Muscle of leg (tissue), 16 donors: ENCODE measurements at places on chromosomes 4 and X. TPM values are rescaled to one million over a fixed set of nuclear protein-coding genes. Genes with fewer than 3 reads are reported as not detected.

Gene GABRQ
- total RNA-seq, result 1.2 TPM

DNA sequence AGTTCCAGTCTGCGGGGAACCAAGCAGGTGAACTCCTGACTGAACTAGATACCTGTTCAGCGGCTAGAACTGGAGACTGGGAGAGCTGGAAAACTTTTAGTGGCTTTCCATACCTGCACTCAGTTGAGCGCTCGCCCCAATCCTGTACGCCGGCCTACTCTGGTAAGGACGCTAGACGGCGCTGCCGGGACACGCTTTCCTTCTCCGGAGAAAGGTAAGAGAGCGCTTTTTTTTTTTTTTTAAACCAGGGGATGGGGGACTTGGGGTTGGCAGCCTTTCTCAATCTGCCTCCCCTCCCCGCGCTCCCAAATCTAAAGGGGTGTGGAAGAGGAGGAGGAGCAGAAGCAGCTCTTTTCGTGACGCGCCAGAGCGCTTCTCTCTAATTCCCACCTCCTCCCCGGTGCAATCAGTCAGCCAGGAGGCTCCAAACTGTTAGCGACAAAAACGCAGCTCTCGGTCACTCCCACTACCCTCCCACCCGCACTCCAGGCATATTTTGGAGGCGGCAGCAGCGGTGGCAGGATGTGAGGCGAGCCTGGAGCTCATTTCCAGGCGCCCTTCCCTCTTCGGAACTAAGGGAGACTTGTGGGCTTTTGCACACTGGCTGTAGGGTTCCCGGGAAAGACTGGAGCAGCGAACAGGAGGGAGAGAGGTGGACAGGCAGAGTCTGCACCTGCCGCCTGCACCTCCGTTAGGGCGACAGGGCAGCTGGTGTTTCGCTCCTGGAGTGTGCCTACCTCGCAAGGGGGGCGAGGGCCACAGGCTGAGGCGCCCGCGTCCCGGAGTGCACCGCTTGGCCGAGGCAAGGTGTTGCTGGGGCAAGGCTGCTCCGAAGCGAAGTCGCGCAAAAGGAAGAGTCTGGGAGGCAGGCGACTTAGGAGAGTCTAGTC is at the start of gene IL1RAPL2:
Gene IL1RAPL2 (plus strand): TSS at position 409 of the 890 bp plus-strand sequence.
- H3K4me1 ChIP-seq, result peaks cover 10% of the 10 kb centered on the region
- H3K27me3 ChIP-seq, result peaks cover 55% of the 10 kb centered on the region
- H3K27ac ChIP-seq, result no peak within 1 kb of the TSS
- peak within 1 kb of the TSS; percentile 43 for H3K4me3 ChIP-seq

- no peak overlapping the region for H3K27ac ChIP-seq
- H3K4me3 ChIP-seq, result no peak overlapping the region
- H3K4me1 ChIP-seq, result no peaks in the 10 kb centered on the region
Observed at GRCh38 chr4:140109292-140109691, 44.7 kb downstream of the MAML3 start.

GRCh38 chr4:7235030-7235380 is 42.7 kb downstream of the SORCS2 start:
- no peak for DNase-seq
- H3K27me3 ChIP-seq, result peaks cover 4% of the 10 kb centered on the region
- no peak overlapping the region for H3K27ac ChIP-seq
- no peak overlapping the region for H3K4me3 ChIP-seq
- H3K36me3 ChIP-seq, result no peaks in the 10 kb centered on the region
- H3K4me1 ChIP-seq, result peaks cover 18% of the 10 kb centered on the region

DNA sequence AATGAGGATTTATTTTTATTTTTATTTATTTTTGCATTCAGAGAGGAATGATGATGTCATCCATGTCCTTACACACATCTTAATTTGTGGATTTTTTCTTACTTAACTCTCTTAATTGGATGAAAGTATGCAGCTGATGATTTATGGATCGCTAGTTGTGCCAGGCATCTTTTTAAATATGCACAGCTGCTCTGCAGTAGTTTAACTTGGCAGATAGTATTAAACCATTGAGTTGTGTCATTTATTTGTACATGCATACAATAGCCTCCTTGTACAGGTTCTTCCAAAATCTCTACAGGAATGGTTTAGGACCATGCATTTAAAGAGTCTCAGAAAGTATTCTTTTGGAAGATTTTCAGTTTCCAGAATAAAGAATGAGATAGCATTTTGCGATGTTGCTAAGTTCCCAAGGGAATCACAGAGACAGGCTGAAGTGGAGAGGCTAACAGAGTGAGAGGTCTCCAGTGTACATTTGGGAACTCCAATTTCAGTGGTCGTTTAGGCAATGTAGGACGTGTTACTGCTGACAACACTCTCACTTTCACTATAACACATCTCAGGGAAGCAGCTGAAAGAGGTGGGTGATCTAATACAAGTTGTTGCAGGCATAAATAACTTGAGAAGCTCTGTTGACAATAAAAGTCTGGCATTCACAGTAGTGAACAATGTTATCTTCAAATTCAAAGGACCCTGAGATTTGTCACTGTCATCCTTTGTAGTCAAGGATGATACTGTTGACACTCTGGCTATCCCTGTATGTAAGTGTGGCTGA is 49.9 kb upstream of the SCRG1 start:
- no peak overlapping the region for H3K4me3 ChIP-seq
- peaks cover 23% of the 10 kb centered on the region for H3K4me1 ChIP-seq
- H3K27ac ChIP-seq, result peak overlapping the region; percentile 74
- DNase-seq, result peak; percentile 79
- no peaks in the 10 kb centered on the region for H3K27me3 ChIP-seq
- no peaks in the 10 kb centered on the region for H3K36me3 ChIP-seq

DNA sequence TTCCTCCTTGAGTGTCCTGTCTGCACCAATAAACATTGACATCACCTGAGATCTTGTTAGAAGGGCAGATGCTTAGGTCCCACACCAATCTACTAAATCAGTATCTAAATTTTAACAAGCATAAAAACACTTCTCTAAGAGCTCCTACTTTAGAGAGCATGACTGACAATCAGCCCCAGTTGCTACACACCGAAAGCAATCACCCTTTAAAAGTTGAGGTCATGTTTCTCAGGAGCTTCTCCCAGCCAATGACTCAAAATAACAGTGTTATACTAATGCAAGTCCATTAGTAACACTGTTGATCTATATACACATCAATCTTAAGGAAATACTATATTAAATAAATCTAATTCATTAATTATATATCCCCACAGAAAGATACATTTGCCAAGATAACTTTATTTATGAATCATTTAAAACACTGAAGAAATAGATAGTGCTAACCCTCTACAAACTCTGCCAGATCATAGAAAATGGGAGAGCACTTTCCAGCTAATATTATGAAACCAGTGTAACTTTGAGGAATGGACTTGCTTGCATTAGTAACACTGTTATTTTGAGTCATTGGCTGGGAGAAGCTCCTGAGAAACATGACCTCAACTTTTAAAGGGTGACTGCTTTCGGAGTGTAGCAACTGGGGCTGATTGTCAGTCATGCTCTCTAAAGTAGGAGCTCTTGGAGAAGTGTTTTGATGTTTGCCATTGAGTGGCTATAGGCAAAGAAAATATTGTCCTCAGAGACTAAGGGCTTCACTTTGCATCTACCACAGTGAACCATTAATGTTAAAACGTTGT is 109.8 kb upstream of the HDX start:
- no peak overlapping the region for H3K27ac ChIP-seq
- no peak overlapping the region for H3K4me3 ChIP-seq
- no peaks in the 10 kb centered on the region for H3K27me3 ChIP-seq
- no peaks in the 10 kb centered on the region for H3K36me3 ChIP-seq
- DNase-seq, result no peak

- H3K27me3 ChIP-seq, result no peaks in the 10 kb centered on the region
- H3K4me3 ChIP-seq, result no peak overlapping the region
- H3K4me1 ChIP-seq, result no peaks in the 10 kb centered on the region
- no peak for DNase-seq
- no peaks in the 10 kb centered on the region for H3K36me3 ChIP-seq
Observed at GRCh38 chr4:33996075-33996718, 2248.1 kb downstream of the ARAP2 start.

Gene BST1
- total RNA-seq, result 5.2 TPM

DNA sequence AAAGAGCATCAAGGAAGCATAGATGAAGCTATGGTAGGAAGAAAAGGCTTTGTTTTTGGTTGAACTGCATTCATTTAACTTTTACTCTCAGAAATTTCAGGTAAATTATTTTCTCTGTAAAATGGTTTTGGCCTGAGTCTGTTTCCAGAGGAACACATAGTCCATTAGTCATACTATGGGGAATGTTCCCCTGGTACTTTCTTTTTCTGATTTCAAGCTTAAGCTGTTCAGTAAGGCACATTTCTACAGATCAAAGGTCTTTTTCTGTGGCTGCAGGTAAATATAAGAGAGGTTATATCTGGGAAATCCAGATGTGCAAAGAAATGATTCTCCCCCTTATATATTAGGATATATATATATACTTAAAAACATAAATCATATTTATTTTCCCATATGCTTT is 1744.4 kb upstream of the ADGRL3 start:
- H3K4me3 ChIP-seq, result no peak overlapping the region
- no peaks in the 10 kb centered on the region for H3K27me3 ChIP-seq
- no peak overlapping the region for H3K27ac ChIP-seq
- no peak for DNase-seq

DNA sequence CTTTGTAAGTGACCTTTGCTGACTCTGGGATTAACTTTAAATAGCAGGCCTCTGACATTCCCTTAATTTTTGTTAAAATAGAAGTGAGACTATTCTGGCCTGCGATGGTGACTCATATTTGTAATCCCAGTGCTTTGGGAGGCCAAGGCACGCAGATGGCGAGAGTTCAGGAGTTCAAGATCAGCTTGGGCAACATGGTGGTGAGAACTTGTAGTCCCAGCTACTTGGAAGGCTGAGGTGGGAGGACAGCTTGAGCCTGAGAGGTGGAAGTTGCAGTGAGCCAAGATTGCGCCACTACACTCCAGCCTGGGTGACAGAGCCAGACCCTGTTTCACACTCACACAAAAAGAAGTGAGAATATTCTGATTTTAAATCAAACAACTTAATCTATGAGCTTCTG is 27.3 kb downstream of the ZNF330 start:
- no peaks in the 10 kb centered on the region for H3K27me3 ChIP-seq
- H3K27ac ChIP-seq, result no peak overlapping the region
- no peaks in the 10 kb centered on the region for H3K4me1 ChIP-seq
- no peak overlapping the region for H3K4me3 ChIP-seq
- no peaks in the 10 kb centered on the region for H3K36me3 ChIP-seq

- H3K27ac ChIP-seq, result no peak overlapping the region
- no peaks in the 10 kb centered on the region for H3K4me1 ChIP-seq
- no peak for DNase-seq
- H3K36me3 ChIP-seq, result no peaks in the 10 kb centered on the region
- H3K4me3 ChIP-seq, result no peak overlapping the region
Observed at GRCh38 chrX:125744914-125745313, 421.2 kb downstream of the DCAF12L2 start.

DNA sequence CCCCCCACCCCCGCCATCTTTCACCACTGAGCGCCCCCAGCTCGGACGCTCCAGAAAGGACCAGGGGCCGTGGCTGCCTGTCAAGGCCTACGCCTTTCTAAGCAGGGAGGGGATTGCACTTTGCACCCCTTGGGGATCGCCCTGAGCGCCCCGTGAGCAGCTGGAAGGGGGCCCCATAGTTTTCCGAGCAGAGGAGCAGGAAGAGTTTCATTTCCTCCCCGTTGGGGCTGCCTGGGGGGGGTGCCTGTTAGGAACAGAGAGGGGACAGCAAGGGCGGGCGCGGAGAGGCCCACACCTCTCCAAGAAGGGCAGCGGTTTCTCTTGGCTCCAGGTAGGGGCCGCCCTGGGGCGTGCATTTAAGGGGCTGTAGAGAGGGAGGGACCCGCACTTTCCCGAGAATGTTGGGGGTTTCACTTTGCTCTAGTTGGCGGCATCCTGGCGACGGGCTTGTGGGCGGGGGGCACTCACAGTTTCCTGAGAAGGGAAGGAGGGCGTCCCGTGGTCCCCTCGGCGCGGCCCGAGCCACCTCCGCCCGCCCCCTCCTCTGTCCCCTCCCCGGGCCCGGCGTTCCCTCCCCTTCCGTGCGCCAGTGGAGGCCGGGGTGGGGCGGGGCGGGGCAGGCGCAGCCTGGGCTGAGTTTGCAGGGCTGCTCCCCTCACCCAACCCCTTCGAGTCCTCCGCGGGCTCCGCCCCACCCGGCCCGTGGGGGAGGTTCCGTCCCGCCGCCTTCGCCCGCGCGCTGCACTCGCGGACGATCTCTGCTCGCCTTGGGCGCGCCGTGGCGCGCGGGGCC is 82.3 kb upstream of the CD99 start:
- peak overlapping the region; percentile 71 for H3K27ac ChIP-seq
- peak; percentile 84 for DNase-seq
- H3K36me3 ChIP-seq, result no peaks in the 10 kb centered on the region
- H3K4me1 ChIP-seq, result peaks cover 3% of the 10 kb centered on the region
- peaks cover 11% of the 10 kb centered on the region for H3K27me3 ChIP-seq

- H3K27ac ChIP-seq, result no peak overlapping the region
- H3K27me3 ChIP-seq, result peaks cover 7% of the 10 kb centered on the region
- peak overlapping the region; percentile 86 for H3K4me3 ChIP-seq
- H3K4me1 ChIP-seq, result peaks cover 8% of the 10 kb centered on the region
Observed at GRCh38 chr4:53365121-53365485, 758 bp downstream of the SCFD2 start.

Gene CD99
- 158 TPM for total RNA-seq

GRCh38 chrX:114906984-114907510 is 110.4 kb downstream of the IL13RA2 start:
- H3K36me3 ChIP-seq, result no peaks in the 10 kb centered on the region
- H3K4me1 ChIP-seq, result no peaks in the 10 kb centered on the region
- DNase-seq, result no peak
- H3K27ac ChIP-seq, result no peak overlapping the region

GRCh38 chr4:128630871-128631270 is 178.6 kb upstream of the JADE1 start:
- no peak overlapping the region for H3K4me3 ChIP-seq
- H3K36me3 ChIP-seq, result no peaks in the 10 kb centered on the region
- H3K4me1 ChIP-seq, result no peaks in the 10 kb centered on the region
- no peaks in the 10 kb centered on the region for H3K27me3 ChIP-seq
- no peak for DNase-seq
- no peak overlapping the region for H3K27ac ChIP-seq

- peak; percentile 38 for DNase-seq
- no peaks in the 10 kb centered on the region for H3K36me3 ChIP-seq
- no peaks in the 10 kb centered on the region for H3K27me3 ChIP-seq
- no peak overlapping the region for H3K4me3 ChIP-seq
Observed at GRCh38 chr4:127604949-127605709, 27.6 kb upstream of the INTU start.

DNA sequence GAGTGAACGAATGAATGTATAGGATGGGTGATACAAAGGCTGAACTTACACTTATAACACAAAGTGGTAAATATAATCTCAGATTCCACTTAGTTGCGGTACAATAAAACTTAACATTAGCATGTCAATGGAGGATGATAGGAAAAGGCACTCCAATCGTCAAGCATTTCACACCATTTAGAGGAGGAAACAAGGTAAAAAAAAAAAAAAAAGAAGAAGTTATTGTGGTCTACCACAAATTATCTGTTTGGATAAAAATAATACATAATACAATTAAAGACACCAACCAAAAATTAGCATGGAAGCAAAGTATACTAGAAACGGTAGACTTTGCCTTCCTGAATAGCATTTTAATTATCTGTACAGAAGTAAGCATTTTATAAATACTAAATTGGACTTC is 205.5 kb downstream of the PPP3CA start:
- H3K27ac ChIP-seq, result no peak overlapping the region
- H3K36me3 ChIP-seq, result no peaks in the 10 kb centered on the region
